AG09319 (cell line): ENCODE measurements at places on chromosomes 5 and 9.

- DNase-seq = no peak
Measured at GRCh38 chr9:135422341-135422944, 57.1 kb upstream of the PPP1R26 start.

DNA sequence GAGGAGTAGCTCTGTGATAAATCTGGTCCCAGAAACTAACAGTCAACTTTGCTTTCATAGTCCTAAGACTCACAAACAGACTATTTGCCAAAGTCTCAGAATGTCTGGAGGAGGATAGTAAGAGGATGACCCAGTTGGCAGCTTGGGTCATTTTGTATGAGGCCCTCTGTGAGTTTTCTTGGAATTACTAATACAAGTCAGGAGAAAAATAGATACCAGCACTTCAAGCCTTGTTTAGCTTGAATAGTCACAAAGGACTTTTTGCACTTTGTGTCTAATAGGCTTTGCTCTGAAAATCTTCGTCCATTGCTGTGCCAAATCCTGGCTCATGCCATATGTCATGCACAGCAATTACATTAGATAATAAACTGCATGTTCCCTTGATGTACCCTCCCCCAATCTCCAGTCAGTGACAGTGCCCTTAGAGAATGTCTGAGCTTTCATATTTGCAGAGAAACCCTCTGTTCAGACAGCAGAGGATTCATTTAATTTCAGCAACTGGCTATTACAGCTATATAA is 612.8 kb downstream of the CSNK1G3 start:
- no peak for DNase-seq

DNA sequence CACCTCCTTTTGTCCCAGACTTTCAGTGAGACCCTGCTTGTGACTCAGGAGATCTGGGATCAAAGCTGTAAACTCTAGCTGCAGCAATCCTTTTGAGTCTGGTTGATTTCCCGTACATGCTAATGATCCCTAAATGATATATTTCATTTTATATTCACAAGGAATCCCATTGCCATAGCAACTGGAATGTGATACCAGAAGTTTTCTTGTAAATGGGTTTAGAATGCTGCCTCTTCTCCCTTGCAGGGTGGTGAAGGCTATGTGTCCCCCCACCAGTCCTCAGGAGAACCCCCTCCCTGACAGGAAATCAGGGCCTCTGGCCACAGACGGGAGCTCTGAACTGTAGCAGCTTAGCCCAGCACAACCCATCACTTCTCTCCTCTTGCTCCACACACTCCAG is 215.0 kb downstream of the FSTL4 start:
- DNase-seq = no peak

DNA sequence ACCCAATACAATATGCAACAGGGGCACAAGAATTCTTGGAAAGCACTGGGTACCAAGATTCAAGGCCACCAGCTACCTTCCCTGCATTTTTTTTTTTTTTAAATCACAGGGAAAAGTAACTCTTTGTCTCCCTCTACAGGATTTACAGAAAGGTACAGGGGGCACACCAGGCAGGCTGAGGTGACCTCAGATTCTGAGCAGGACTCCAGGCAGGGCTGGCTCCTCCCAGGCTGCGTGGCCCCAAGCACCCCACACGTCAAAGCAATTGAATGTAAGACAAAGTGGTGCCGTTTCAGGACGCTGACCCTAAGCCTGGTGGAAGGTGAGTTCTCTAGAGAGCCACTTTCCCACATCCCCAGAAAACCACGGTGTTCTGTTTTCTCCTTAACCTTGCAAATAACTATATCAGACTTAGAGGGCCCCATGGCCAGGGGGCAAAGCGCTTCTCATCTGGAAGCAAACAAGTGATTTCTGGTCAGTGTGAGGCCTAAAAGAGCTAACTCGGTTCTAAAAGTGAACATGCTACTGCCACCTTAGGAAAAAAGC is 222.6 kb downstream of the ROR2 start:
- DNase-seq = no peak

GRCh38 chr5:154993461-154993860 is 20.1 kb upstream of the KIF4B start:
- no peak for DNase-seq

GRCh38 chr9:4979239-4979638 is 5.8 kb upstream of the JAK2 start:
- no peak for DNase-seq

DNA sequence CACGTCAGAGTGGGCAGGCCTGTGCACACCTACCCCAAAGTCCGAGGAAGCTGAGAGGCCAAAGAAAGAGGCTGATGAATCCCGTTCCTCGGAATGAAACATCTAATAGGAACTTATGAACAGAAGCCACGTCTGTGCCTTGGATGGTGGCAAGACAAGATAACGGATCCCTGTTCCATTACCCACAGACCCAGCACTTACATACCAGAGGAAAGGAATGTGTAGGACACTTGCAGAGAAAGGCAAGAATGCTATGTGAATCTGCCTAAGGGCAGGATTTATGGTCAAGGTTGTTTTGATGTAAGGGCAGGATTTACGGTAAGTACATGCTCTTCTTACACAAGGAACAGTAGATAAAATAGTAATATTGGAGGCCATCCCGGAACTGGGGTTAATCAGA is 93.2 kb downstream of the WDR41 start:
- no peak for DNase-seq

GRCh38 chr9:27248702-27249101 is 48.2 kb downstream of the EQTN start:
- no peak for DNase-seq

DNA sequence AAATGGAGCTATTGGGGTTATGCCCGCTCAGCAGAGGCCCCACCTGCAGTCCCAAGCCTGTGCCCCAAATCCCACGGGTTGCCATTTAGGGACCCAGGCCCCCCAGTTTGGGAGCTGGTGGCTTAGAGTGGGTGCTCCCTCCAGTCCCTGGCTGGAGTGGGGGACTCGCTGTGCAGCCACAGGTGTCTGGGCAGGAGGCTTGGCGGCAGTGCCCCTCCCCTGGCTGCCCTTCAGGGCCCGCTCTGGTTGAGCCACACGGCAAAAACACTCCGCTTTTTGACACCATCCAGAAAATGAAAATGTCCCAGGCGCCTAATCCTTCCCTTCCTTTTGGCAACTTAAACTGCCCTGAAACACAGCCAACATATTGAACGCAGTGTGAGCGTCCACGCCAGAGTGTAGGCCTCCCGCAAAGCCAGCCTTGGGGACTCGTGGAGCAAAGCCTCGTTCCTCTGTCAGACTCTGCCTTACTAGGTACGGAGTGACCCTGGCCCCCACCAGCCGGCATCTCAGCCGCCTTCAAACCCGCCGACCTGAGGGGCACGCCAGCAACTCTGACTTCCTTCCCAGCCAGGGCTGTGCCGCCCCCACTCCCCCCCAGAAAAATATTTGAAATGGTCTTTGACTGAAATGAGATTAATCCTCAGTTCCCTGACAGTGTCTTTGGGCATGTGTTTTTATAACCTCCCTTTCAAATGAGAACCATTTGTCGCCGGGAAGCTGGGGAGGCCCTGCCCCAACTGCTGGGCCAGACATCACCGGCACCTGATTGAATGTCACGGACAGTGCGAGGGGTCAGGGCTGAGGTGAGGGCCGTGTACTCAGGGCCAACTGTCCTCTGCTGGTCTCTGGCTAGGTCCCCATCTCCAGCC is 98.5 kb upstream of the LMX1B start:
- no peak for DNase-seq

- DNase-seq = no peak
Measured at GRCh38 chr9:92659601-92660000, 10.3 kb downstream of the IPPK start.

GRCh38 chr5:115588640-115589039 is 13.6 kb downstream of the TICAM2 start:
- DNase-seq = no peak

- no peak for DNase-seq
Measured at GRCh38 chr9:122366074-122366660, 4.7 kb upstream of the PTGS1 start.

DNA sequence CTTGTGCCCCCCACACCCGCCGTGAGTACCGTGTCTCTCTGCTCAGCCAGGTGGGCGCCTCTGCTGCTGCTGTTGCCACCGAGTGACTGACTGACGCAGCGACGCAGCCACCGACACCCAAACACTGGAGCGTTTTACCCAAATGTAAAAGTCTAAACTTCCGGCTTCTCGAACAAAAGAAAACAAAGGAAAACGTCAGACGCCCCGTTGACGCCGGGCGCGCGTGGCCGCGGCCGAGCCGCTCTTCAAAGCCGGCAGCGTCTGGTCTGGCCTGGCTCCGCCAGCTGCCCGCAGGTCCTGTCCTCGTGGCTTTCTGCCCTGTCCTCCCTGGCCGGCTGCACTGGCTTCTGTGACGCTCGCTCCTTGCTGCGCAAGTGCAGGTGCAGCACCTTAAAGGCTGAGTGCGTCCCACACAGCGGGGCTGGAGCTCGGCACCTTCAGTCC is 41.4 kb upstream of the CLPTM1L start:
- no peak for DNase-seq

DNA sequence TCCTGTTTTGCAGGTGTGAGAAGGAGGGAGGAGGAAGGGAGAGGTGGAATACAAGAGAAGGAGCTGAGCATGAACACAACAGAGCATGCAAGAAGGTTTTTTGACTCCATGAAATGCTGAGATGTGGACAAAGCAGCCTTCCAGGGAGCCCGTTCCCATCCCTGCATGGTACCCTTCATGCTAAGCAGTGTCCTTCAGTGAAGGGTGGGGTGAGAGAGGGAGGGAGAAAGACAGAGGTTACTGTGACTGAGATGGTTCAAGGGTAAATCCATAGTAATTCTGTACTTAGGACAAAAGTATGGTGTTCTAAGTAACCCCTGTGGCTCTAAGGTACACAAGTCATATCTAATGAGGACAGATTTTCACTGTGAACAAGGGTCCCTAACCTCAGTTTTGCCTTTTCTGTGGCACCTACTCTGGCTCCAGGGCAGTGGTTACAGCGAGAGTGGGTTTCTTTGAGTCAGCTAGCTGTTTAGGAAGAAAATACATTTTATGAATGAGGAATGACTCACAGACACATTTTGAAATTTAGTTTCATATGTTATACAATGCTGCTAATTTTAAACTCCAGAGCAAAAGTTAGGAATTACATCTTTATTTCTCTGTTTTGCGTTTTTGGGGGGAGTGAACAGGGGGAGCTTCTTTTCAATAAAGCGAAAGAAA is 184.9 kb upstream of the SLC12A2 start:
- DNase-seq = no peak

- DNase-seq = no peak
Measured at GRCh38 chr5:169195601-169196000, 105.3 kb downstream of the SLIT3 start.

- no peak for DNase-seq
Measured at GRCh38 chr9:35932735-35933134, 23.4 kb downstream of the SPAAR start.

GRCh38 chr9:72464857-72465592 is 56.4 kb upstream of the TMC1 start:
- DNase-seq = no peak

GRCh38 chr9:114300846-114301797 is 21.8 kb upstream of the ORM1 start:
- no peak for DNase-seq

- no peak for DNase-seq
Measured at GRCh38 chr5:134086225-134086942, 28.1 kb upstream of the TCF7 start.

- no peak for DNase-seq
Measured at GRCh38 chr5:151900891-151901290, 23.8 kb downstream of the GLRA1 start.

GRCh38 chr5:145723516-145723915 is 111.6 kb downstream of the PRELID2 start:
- DNase-seq = no peak

DNA sequence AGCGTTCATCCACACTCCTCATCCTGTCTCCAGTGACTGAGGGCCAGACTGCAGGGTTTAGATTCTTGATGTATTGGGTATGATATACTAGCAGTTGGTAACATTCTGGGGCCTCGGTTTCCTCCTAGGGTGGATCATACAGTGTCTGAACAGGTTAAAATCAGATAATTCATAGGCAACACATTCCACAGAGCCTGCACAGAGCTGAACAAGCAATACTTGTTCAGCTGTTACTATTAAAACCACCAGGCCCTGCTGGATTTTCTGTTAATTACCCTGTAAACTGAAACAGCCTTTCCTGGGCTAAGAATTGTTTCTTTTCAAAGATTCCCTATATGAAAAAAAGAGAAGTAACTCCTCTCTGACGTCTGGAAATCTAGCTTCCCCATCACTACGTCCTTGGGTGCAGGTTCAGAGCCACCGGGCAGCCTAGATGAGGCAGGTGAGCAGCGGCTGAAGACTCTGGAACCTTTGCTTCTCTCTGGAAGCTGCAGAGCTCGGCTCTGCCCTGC is 1313.5 kb upstream of the WWC1 start:
- DNase-seq = no peak

GRCh38 chr5:66881480-66882161 is 285.4 kb downstream of the MAST4 start:
- no peak for DNase-seq

GRCh38 chr5:891837-892393 is 686 bp downstream of the BRD9 start:
- no peak for DNase-seq

DNA sequence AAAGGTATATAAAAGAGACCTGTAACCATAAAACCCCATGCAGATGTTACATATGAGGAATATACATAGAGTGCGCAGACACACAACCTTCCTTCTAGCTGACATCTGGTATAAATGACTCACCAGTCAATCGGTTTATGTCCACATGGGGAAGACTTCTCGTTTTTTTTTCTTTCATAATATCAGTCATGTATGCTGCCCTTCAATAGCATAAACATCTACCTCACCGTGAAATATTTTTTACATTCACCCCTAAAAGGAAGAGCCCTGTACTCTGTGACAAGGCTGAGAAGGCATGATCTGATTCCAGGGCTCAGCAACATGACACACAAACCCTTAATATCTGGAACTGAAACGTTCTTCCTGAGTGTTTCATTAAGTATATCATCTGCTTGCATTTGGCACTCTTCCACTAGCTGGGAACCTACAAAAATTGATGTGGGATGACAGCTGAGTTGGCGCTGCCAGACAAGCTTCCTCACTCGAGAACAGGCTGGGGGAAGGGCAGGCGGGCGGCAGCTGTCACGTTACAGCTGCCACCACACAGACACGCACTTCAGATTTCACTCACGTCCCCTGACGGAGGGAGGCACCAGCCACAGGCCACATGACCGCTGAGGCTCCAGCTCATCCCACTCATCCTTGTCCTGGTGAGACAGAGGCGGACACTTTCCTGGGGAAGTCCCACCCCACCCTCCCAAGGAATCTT is 74.2 kb downstream of the SHB start:
- DNase-seq = no peak

DNA sequence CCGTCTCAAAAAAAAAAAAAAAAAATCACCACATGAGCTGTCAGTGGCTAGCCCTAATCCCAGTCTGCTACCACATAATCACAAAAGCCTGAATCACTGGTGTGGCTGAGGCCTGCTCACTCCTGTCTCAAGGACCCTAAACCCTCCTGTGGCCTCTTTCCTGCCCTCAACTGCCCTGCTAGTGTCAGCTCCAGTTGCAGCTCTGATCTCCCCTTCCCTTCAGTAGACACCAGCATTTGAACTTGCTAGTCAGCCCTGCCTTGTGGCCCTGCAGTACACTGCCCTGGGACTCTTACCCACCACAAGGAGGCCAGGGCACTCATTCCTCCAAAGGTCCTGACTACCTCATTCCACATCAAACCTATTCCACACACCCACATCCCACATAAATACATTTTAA is 9.5 kb upstream of the P4HA2 start:
- no peak for DNase-seq
